NT2/D1 (cell line): ENCODE measurements at places on chromosomes 7 and 10.

- DNase-seq: no peak
Observed at GRCh38 chr7:147878912-147879661, 711.5 kb upstream of the C7orf33 start.

DNA sequence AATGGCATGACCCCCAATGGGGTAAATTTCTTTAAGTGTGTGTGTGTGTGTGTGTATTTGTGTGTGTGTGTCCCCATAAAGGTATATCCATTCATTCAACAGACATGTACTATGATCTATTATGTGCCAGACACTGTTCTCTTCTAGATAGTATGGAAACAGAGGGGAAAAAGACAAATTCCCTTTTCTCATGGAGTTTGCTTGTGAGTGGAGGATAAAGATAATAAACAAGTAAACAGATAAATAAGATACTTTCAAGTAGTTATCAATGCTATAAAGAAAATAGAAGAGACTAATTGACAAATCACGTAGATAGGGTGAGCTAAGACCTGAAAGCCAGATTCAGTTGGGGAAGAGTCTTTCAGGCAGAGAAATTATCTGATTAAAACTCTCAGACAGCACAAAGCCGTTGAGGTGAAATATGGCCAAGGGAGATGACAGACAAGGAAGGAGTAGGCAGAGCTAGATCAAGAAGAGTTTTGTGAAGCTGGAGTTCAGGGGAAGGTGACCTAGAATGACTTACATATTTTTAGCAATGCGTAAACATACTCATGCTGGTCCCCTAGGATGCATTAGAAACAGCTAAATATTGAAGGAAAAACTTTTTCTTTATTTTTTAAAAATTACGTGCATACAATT, 45.2 kb upstream of the DMTF1 start:
- no peak for DNase-seq

DNA sequence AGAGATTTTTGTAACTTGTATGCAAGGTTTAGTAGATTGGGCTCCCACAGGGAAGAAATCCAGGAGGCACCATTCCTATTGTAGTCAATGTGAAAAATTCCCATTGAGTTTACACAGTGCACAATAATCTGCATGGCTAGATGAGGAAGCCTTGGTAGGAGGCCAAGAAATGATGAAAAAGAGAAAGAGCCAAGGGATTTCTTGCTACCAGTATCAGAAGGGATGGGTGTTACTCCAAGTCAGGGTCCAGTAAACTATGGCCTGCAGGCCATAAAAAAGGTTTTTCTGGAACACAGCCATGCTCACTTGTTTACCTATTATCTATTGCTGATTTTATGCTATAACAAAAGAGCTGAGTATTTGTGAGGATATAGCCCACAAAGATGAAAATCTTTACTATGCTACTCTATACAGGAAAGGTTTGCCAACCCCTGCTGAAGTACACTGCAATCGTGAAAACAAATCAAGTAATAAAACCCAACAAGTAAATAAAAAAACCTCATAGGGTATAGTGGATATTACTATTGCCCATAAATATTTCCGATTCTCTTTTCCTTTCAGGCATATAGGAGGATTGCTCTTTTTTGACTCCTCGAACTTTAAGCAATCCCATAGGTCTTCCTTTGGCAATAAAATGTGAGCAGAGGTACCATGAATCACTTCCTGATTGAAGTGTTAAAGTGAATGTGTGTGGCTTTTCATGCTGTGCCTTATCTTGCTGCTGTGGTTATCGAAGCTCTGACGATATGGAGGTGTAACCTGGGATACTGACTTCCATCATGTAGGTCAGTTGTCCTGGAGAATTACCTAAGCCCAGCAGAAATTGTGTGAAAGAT, 256.3 kb upstream of the MAGI2 start:
- DNase-seq: no peak

DNA sequence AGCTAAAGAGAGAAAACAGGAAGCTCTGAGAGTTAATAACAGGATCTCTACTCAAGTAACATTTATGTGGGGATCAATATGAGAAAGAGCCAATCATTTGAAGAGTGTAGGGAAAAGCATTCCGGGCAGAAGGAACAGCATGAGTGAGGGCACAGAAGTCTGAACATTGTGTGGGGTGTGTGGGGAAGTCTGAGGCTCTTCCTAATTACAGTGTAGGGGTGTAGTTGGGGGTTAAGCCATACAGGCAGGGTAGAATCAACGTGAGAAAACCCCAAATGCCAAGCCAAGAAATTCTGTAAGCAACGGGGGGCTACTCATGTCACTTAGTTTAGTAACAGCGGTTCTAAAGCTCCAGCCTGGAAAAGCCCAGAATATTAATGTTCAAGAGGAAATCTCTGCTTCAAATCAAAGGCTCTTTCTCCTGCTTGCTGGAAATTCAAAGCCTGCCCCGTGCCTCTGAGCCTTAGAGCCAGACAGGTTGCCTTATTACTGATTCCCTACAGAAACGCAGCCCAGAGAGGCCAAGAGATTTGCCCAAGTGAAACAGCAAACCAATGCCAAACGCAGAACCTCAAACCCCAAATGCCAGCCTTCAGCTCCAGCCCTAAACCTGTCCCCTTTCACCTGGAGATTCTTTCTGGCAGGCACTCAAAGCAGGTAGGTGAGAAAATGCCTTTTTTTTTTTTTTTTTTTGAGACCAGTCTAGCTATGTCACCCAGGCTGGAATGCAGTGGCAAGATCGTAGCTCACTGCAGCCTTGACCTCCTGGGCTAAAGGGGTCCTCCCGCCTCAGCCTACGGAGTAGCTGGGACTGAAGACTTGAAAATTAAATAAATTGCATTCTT, 36.1 kb downstream of the DNAJB12 start:
- no peak for DNase-seq

GRCh38 chr10:131937836-131938235, 37.0 kb downstream of the PPP2R2D start:
- DNase-seq: no peak

DNA sequence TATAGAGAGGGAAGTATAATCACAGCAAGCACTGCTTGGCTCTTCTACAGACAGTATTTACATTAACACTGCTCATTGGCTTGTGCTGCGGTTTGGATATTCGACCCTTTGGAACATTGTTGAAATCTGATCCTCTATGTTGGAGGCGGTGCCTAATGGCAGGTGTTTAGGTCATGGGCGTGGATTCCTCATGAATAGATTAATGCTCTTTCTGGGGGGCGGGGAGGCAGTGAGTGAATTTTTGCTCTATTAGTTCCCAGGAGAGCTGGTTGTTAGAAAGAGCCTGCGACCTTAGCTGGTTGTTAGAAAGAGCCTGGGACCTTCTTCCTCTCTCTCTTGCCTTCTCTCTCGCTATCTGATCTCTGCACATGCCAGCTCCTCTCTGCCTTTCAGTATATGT, 77.3 kb upstream of the SVIL start:
- no peak for DNase-seq

GRCh38 chr7:152464312-152465118, 28.7 kb upstream of the KMT2C start:
- peak; percentile 27 for DNase-seq

DNA sequence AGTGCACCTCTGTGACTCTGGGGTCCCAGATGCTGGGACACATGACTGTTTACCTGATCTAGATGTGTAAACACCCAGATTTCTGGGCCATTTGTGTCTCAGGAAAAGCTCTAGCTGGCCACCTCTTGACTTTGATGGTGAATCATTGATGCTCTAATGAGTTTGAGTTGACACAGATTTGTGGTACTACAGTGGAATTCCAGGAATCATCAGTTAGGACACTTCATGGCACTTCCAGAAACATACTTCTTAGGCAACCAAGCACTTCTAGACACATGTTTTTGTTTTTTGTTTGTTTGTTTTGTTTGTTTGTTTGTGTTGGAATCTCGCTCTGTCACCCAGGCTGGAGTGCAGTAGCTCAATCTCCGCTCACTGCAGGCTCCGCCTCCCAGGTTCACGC, 302.2 kb upstream of the ZMIZ1 start:
- no peak for DNase-seq

DNA sequence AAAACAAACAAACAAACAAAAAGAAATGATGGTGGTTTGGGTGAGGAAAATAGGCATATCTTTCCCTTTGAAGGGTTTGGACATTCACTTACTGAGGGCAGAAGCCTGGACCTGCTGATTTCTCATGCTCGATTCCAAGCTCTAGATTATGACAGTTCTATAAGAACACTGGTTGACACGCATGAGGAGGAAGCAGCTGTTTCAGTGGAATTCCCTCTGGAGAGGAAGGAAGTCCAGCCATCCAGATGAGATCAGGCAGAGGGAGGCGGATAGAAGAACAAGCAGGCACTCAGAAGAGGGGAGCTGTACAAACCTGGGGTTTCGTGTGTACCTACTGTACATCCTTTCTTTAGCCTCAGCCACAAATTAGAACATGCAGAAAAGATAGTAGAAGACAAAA, 691.9 kb downstream of the INHBA start:
- no peak for DNase-seq

DNA sequence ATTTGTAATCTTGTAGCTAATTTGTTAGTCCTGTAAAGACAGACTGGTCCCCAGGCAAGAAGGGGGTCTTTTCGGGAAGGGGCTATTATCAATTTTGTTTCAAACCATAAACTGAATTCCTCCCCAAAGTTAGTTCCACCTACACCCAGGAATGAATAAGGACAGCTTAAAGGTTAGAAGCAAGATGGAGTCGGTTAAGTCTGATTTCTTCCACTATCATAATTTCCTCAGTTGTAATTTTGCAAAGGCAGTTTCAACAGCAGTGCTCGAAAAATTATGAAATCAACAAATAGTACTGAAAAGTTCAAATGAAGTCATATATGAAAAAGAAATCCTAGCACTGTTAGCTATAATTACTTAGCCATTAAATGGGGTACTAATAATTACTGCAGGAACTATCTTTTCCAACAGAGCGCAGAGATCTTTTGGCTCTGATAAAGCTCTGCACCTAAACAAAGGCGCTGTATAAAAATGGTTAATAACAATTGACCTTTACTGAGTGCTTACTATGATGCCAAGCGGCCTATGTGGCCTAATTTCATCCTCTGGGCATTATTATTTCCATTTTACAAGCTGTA, 756 bp upstream of the SEC24C start:
- DNase-seq: no peak

- no peak for DNase-seq
Observed at GRCh38 chr7:56040730-56041129, 10.5 kb downstream of the PSPH start.

DNA sequence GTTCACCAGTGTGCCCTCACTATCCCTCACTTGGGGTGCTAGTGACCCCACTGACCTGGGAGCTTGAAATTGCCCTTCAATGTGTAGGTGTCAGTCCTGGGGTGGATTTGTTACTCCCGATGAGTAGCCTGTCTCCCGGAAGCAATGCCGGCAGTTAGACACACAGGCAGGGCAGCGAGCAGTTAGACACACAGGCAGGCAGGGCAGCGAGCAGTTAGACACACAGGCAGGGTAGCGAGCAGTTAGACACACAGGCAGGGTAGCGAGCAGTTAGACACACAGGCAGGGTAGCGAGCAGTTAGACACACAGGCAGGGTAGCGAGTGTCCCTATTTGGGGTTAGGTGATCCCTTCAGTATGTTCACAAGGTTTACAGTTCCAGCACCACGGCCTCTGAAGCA, 44.0 kb downstream of the VWA2 start:
- no peak for DNase-seq

DNA sequence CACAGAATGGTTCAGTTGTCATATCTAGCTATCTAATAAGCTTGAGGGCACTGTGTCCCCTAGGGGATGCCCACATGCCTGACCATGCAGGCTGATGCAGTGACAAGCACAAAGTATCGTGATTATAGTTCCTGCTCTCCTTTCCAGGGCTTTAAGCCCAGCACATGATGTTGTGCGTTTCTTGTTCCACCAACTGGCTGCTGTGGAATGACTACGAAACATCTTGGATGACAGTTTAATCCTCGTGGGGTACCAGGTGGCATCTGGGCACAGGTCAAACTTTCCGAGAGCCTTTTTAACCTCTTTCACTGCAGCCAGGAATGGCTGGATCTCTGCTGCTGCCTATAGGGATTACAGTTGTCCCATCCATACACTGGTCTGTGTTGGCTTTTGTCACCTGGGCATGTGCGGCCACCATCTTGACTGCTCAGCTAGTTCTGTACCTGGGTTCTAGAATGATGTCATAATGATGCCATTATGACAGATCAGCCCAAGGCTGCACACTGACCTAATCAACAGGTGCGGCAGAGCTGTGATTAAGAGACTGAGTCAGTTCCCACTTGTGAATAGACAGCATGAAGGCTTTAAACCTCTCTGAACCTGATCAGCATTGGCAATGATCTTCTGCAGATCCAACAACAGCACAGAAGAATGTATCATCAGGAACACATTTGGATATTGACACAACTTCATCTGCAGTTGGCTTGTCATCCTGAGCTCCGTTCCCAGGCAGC, 144.1 kb downstream of the DLG5 start:
- no peak for DNase-seq

DNA sequence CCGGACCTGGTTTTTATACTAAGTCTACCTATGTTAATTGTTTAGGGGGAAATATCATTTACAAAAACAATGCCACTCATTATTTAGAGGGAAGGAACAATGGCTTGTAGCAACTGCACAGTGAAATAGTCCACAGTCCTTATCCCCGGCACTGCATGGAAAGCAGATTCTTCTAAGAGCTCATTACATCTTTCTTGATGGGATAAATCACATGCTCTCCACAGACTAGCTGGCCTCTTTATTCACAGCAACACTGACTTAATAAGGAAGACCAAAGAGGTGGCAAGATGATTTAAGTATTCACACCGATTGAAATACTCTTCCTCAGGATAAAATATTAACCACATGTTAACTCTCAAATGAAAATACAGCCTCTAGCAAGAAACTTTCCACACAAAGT, 349.4 kb downstream of the PARD3 start:
- no peak for DNase-seq
